Caco-2 (cell line): ENCODE measurements at places on chromosomes 3 and 15.

DNA sequence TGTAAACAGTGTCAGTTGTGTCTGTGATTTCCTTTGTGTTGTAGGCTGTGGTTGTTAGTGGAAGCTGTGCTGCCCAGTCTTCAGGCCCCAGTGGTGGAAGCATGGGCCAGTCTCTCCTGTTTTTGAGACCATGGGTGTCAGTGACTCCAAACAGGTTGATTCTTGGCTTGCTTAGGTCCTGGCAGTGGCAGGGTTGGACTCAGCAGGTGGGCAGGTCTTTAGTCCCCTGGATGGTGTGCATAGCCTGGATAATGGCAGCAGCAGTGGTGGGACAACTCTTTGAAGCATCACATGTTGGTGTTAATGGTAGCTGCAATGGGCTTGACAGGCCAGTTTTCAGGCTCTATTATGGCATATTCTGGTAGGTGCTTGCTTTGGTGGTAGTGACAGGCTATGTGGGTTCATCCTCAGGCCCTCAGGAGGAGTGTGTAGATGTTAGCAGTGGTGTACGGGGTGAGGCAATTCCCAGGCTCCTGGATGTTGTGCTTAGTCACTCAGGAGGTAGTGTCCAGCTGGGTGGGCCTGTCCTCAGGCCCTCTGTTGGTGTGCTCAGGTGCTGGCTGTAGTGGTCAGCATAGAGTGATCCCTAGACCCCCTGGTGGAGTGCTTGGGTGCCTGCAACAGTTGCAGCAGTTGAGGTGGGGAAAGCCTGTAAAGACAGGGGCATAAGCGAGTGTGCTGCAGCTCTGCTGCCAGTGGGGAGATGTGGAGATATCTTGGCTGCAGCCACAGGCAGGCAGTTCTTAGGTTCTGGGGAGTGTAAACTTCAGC is 596.7 kb downstream of the PDCD6IP start:
- DNase-seq: peak; percentile 12

- DNase-seq: no peak
Observed at GRCh38 chr3:180278583-180279188, 241.9 kb upstream of the PEX5L start.

DNA sequence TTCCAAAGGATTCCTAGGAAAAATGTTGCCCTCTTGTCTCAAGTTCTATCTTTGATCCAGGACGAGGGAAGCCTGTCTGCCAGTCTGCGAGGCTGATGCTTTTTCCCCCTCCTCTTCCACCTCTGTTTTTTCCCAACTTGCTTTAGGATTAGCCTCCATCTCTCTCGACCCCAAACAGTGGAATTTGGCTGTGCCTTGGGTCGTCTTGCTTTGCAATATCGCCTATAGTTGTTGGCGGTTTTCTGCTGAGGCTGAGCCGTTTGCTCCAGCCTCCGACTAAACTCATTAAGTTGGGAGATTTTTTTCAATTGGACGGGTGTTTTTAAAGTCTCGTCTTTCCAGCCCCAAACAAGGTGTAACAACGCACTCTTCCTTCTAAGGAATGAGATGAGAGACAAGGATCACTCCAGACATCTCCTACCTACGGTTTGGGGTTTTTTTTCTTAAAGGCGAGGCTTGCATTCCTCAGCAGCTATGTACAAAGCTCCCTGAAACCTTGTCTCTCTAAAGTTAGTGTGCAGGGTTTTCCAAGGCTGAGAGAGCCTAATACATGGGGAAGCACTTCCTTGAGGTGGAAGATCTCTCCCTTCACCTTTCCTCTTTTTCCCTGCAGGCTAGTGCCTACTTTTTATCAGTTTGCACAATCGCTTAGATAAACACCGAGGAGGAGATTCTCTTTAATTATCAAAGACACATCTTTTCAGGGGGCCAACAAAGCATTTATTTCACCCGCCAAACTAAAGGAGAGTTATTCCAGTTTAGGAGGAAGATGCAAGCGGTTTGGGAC is 4.8 kb upstream of the NR2F2 start:
- peak; percentile 79 for DNase-seq

- no peak for DNase-seq
Observed at GRCh38 chr3:14891135-14892132, 55.9 kb upstream of the NR2C2 start.
